Activated CD8-positive, alpha-beta memory T cell treated with anti-CD3 and anti-CD28 coated beads, Interleukin-2, amount 10 ng/mL, durations not matched to agents 7 days and 5 days (primary cell): ENCODE measurements at places on chromosomes 1 and 21.

DNA sequence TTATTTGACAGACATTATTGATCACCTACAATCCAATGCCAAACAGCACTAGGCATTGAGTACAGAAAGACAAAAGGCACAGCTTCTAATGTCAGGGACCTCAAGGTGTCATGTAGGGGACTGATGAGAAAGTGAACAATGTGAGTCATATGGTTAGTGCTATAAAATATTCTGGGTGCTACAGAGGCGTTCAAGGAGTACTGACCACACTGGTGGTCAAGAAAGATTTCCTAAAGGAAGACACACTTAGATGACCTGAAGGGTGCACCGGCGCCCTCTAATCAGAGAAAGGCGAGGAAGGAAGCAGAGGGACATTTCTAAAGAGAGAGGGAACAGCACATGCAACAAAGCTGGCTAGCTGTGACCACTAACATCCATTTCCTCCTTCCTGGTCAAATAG, 64.9 kb upstream of the F3 start:
- no peak for DNase-seq

- DNase-seq, result no peak
Measured at GRCh38 chr1:11904978-11905377, 21.2 kb downstream of the KIAA2013 start.

DNA sequence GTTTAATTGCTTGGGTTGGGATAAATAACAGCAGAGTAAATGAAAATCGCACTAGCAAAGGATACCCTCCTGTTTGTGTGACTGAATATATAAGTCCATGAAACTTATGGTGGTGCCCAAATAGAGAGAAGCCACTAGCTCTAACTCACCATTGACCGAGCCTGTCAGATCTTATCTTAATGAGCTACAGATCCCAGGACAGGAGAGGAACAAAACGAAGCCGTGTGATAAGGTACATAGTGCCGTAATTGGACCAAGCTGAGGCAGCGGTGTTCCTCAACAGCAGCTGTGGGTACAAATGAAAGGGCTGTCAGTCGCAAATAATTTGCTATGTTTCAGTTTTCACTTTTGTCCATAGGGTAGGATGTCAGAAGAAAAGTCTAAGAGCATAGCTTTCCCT, 276.1 kb downstream of the PTBP2 start:
- no peak for DNase-seq

GRCh38 chr1:28291711-28292110, 32.4 kb downstream of the SESN2 start:
- no peak for DNase-seq

GRCh38 chr1:101310506-101310905, 73.7 kb downstream of the S1PR1 start:
- DNase-seq, result peak; percentile 51

DNA sequence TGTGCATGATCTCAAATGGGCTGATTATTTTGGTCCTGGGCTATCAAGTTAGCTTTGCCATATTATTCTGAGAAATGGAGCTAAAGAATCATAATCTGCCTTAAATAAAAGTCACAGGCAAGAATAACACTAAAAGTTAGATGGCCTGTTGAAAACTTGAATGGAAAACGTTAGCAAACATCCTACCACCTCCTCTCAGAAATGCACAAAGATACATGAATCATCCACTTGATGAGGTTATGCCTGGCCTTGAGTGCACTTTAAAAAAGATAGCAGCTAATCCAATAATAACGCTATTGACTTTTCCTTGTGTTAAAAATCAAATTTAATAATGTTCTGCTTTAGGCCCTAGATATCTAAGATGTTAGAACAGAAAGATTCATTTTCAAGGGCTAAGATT, 108.0 kb downstream of the KCNJ6 start:
- DNase-seq, result no peak

DNA sequence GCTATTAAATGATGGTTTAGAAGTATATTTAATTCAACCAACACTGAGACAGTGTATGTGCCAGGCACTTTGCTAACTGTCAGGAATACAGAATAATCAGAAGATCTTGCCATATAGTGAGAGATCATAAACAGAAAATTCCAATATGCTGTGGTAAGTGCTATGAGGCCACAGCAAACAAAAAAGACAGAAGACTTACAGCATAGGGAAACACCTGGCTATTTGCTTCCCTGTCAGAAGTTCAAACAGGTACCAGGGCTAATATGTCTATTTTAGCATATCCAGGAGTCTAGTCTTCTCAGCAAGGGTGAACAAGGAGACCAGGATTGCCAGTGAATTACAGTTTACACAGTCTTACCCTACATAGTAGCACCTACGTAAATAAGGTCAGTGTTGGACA, 30.4 kb downstream of the TRIT1 start:
- no peak for DNase-seq

- DNase-seq, result peak; percentile 89
Measured at GRCh38 chr1:182084487-182085316, 23.2 kb upstream of the ZNF648 start.

GRCh38 chr1:243926299-243926698, 76.3 kb upstream of the AKT3 start:
- no peak for DNase-seq

DNA sequence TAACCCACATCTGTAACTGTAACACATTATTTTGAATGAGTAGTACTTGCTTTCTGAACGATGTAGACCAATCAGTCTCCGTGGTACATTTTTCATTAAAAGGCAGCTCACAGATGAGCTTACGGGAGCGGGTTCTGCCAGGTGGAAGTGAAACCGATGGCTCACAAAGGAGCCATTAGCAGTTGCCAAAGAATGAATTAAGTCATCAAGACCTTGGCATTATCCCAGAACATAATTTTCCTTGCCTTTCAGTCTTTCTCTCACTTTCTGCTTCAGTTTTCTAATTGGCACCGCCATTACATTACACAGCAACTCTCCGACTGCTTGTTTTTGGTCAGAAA, 33.5 kb upstream of the UTS2 start:
- DNase-seq, result no peak

- DNase-seq, result no peak
Measured at GRCh38 chr1:112423207-112423606, 27.2 kb downstream of the CTTNBP2NL start.

GRCh38 chr1:21652101-21652936, 16.8 kb downstream of the RAP1GAP start:
- DNase-seq, result no peak

- no peak for DNase-seq
Measured at GRCh38 chr1:21534674-21535378, 25.6 kb downstream of the ALPL start.

DNA sequence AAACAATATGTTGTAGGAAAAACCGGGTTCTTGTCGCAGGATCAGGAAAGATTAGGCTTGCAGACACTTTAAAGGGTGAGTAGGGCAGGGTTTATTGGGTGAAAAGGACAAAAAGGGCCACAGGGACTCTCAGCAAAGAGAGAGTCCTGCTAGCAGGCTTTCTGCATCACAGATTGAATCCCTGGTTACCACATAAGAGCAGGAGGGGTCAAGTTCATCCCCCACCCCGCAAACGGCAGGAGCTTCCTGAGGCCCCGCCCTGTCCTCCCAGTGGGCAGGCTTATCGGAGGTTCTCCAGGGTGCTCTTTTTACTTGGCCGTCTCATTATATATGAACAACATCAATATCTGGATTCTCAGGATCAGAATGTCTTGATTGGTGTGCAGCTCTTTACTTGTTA, 47.7 kb downstream of the SYCP1 start:
- DNase-seq, result no peak

- no peak for DNase-seq
Measured at GRCh38 chr1:87149241-87150041, 179.2 kb upstream of the LMO4 start.

DNA sequence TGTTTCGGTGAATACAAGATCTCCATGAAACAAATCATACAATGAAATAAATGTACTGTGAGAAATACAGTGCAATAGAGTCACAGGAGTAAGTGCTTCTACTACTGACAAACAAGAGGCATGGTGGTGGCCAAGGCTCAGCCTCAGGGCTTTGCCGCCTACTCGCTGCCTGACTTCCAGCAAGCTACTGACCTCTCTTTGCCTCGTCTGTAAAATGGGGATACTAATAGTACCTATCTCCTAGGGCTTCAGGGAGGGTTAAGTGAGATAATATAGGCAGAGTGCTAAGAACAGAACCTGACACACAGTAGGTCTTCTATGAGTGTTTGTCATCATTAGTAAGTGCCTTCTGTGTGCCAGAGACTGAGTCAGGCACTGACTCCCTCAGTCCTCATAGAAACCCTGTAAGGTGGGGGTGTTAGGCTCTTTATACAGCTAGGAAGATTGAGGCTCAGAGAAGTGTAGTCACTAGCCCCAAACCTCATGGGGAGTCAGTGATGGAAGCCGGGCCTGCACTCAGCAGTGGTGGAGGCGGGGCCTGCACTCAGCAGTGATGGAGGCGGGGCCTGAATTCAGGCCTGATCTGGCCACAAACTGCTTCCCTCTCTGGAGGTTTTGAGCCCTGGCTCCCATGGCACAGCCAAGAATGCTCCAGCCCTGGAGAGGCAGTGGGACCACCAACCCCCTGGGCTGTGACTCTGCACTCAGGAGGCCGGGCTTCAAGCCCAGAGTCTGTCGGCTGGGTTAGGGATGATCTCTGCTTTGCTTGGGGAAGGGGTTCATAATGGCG, 6.8 kb downstream of the BSND start:
- DNase-seq, result no peak

DNA sequence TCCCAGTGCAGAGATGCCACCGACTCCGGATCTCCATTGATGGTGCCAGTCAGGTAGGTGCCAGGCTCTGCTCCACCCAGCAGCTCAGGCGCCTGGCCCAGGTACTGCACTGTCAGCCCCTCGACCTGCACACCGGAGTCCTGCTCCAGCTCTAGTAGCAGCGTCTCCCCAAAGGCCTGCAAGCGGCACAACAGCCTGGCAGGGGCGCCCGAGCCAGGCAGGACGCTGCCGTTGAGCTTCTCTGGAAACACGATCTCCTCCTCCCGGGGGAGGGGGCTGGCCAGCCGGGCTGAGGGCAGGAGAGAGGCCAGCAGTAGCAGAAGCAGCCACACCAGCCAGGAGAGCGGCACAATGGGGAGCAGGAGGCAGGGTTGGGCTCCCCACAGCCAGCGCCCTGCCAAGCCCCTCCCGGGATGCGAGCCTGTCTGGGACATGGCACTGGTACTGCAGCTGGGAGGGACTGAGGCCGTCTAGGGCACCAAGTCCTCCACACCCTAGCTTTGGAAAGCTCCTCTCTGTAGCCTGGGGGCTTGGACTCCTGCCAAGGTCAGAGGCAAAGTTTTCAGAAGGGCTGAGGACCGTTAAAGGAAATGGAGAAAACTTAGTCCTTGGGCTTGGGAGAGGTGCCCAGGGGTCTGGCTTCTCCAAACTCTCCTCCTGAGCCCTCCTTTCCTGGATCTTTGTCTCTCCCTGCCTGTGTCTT, 509 bp downstream of the ADAMTS4 start:
- no peak for DNase-seq

DNA sequence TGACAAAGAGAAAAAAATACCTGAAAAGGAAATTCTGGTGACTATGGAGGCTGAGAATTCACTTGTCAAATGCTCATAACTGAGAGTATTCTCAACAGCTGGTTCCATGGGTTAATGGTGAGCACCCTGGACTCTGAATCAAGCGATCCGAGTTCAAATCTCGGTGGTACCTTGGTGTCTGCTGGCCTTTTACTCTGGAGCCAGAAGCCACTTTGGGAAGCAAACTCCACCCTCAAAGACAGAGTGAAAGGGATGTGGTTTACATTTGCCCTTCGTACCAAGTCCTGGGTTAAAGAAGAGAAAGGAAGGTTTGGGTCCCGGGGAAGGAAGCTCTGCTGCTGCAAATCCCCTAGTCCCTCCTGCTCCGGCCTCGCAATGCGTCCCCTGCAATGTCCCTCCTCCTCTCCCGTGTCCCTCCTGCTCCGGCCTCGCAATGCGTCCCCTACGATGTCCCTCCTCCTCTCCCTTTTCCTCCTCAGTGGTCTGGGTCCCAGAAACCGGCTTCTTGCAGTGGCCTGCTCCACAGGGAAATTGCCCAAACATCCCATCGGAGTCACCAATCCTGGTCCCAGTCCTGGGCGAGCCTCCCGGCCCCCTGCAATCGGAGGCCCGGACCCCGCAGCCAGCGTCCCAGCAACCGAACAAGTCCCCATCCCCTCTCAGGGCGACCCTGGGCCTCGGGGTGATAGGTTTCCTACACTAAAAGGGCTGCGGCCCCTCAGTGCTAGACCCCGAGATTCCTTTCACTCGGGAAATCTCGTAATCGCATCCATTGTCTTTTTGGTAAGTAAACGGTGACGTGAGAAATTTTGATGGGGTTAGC, 129.4 kb downstream of the PPIAL4G start:
- no peak for DNase-seq

GRCh38 chr21:22450507-22450906, 1452.3 kb downstream of the NCAM2 start:
- DNase-seq, result no peak

DNA sequence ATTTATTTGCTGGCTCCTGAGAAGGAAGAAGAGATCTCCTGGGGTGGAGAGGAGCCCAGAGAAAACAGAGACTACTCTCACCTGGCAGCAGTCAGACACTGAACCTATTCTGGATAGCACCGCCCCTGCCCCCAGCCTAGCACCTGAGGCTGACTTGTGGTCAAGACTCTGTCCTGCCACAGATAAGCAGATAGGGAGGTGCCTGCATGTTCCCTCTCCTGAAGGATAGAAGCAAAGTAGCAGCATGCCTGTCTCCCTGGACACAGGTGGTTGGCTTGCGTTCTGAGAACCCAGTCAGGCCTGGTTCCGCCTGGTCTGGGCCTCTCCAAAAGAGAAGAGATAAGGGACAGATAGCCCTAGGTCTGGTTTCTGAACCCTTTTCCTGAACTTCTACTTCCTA, 1.3 kb upstream of the EFNA3 start:
- DNase-seq, result no peak

GRCh38 chr1:74771913-74772515, 39.1 kb downstream of the TYW3 start:
- DNase-seq, result no peak

- no peak for DNase-seq
Measured at GRCh38 chr21:45386728-45387371, 18.1 kb upstream of the COL18A1 start.

DNA sequence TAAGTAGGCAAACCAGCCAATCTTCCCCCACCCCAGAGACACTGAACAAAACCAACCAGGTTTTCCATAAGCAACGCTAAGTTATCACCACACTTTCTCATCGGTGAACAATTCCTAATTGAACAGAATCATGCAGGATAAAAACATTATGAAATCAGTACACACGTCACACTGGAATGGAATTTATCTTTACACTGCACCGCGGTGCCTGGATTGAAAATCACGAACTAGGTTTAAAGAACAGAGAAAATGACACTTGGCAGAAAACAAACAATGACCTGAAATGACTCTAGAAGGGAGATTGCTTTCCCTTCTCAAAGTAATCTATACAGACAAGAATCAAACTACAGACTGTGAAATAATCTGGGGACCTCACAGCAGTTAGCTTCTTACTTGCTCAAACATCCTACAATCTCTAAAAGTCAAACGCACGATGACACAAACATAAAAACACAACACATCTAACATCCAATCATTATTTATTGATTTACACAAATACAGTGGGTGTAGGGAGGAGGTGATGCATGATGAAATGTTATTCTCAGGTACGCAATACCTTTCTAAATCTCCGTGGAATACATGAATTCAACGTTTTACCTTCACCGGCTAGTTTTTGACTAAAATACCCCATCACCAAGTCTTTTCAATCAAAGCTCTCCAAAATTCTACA, 1.9 kb downstream of the EIF4G3 start:
- no peak for DNase-seq

GRCh38 chr1:41533016-41533730, 48.7 kb upstream of the EDN2 start:
- no peak for DNase-seq
